Astrocyte (in vitro differentiated cells and primary cell): ENCODE measurements at places on chromosomes 3 and 15. TPM values are rescaled to one million over a fixed set of nuclear protein-coding genes. Genes with fewer than 3 reads are reported as not detected.

GHRL gene
- not detected in 2 replicates for total RNA-seq

GRCh38 chr15:56180851-56181250 lies 62.8 kb downstream of the RFX7 start:
- no peaks in the 10 kb centered on the region for H3K36me3 ChIP-seq
- H3K4me3 ChIP-seq: no peak overlapping the region
- H3K27ac ChIP-seq: no peak overlapping the region

SCG5 gene
- 12.1 and 14.7 TPM in 2 replicates for total RNA-seq

TMCO5A gene
- total RNA-seq: not detected in 2 replicates

DGKG gene
- 0.36 and 0.64 TPM in 2 replicates for total RNA-seq

- no peak overlapping the region for H3K4me3 ChIP-seq
- no peaks in the 10 kb centered on the region for H3K36me3 ChIP-seq
- peak; percentile 80 for DNase-seq
- H3K27me3 ChIP-seq: no peaks in the 10 kb centered on the region
- peak overlapping the region; percentile 30 for H3K27ac ChIP-seq
These were observed 67.9 kb downstream of the VGLL3 start for GRCh38 chr3:86923071-86923491.

GRCh38 chr15:71448688-71449114 lies 333.4 kb downstream of the THSD4 start:
- H3K4me3 ChIP-seq: no peak overlapping the region
- peaks cover 10% of the 10 kb centered on the region for H3K4me1 ChIP-seq
- no peaks in the 10 kb centered on the region for H3K36me3 ChIP-seq
- H3K27ac ChIP-seq: no peak overlapping the region

DNA sequence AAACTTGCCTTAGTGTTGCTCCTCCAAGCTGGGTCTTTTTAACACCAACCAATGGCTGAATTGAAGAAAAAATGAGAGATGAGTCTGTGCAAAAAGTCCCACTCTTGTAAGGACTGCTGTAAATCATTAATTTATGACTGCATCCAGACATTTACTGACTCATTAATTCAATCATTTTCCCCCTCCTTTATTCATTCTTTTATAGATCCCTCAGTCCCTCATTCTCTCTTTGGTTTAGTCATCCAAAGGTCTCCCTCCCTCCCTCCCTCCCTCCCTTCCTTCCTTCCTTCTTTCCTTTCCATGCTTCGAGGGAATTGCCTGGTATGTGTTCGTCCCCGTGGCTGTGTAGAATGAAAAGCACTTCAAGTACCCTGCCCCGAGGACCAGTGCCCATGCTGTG lies 35.3 kb upstream of the MRPS22 start:
- H3K27me3 ChIP-seq: no peaks in the 10 kb centered on the region
- H3K4me3 ChIP-seq: no peak overlapping the region
- H3K36me3 ChIP-seq: no peaks in the 10 kb centered on the region
- no peak overlapping the region for H3K27ac ChIP-seq
- peaks cover 43% of the 10 kb centered on the region for H3K4me1 ChIP-seq
- DNase-seq: no peak

GRCh38 chr3:138726946-138727730 lies 107.6 kb downstream of the PIK3CB start:
- H3K27me3 ChIP-seq: no peaks in the 10 kb centered on the region
- H3K4me3 ChIP-seq: no peak overlapping the region
- H3K4me1 ChIP-seq: peaks cover 3% of the 10 kb centered on the region

DNA sequence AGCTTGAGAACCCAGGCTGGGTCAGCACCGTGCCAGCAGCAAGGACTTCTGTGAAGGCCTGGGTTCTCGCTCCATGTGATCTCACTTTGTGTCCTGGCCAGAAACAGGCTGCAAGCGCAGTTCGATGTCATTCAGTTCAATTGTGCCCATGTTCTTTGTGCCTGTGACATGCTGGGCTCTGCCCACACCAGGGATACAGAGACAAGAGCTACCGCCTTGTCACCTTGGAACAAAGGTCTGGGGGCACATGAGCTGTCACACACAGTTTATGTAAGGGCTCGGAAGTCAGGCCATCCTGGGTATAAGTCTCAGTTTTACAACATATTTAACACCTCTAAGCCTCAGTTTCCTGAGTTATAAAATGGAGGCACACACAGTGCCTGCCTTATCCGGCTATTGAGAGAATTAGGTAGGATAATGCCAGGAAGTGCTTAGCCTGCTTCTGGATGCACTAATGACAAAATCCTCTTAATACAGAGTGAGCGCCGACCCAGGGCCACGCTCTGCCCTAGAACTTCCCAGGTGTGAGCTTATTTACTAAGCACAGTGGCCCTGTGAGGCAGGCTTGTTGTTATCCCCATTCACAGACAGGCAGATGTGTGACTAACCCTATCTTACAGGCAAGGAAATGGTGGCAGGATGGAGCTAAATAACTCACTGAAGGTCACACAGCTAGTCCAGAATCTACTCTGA lies 50.4 kb upstream of the LIMD1 start:
- H3K27me3 ChIP-seq: no peaks in the 10 kb centered on the region
- no peak overlapping the region for H3K27ac ChIP-seq
- H3K4me1 ChIP-seq: peaks cover 21% of the 10 kb centered on the region
- DNase-seq: no peak
- H3K4me3 ChIP-seq: no peak overlapping the region
- no peaks in the 10 kb centered on the region for H3K36me3 ChIP-seq

GRCh38 chr15:61398310-61398709 lies 169.2 kb upstream of the RORA start:
- no peak overlapping the region for H3K27ac ChIP-seq
- no peak for DNase-seq
- H3K4me1 ChIP-seq: no peaks in the 10 kb centered on the region
- no peak overlapping the region for H3K4me3 ChIP-seq
- H3K36me3 ChIP-seq: no peaks in the 10 kb centered on the region

GRCh38 chr3:69738859-69739203 lies 433 bp upstream of the MITF start:
- no peak for DNase-seq
- peak overlapping the region; percentile 80 for H3K4me3 ChIP-seq
- H3K4me1 ChIP-seq: peaks cover 5% of the 10 kb centered on the region
- H3K36me3 ChIP-seq: no peaks in the 10 kb centered on the region

GRCh38 chr3:153463895-153464294 lies 301.9 kb downstream of the RAP2B start:
- no peaks in the 10 kb centered on the region for H3K36me3 ChIP-seq
- H3K4me3 ChIP-seq: no peak overlapping the region
- H3K27me3 ChIP-seq: no peaks in the 10 kb centered on the region
- no peak overlapping the region for H3K27ac ChIP-seq
- DNase-seq: no peak

GRCh38 chr3:161108840-161109239 lies 3.7 kb upstream of the B3GALNT1 start:
- H3K27me3 ChIP-seq: no peaks in the 10 kb centered on the region
- H3K36me3 ChIP-seq: no peaks in the 10 kb centered on the region
- H3K27ac ChIP-seq: no peak overlapping the region
- peaks cover 4% of the 10 kb centered on the region for H3K4me1 ChIP-seq
- H3K4me3 ChIP-seq: no peak overlapping the region
- peak; percentile 39 for DNase-seq

SEC22A gene
- total RNA-seq: 10.9 and 16.9 TPM in 2 replicates
